AG04449 (cell line): ENCODE measurements at places on chromosomes 7 and 10.

GRCh38 chr10:43842496-43842895 is 193.8 kb upstream of the ZNF32 start:
- DNase-seq = no peak

- no peak for DNase-seq
These were observed 1.2 kb downstream of the PDZD7 start for GRCh38 chr10:101029520-101030295.

- DNase-seq = no peak
These were observed 6.7 kb upstream of the MAFK start for GRCh38 chr7:1523844-1524243.

DNA sequence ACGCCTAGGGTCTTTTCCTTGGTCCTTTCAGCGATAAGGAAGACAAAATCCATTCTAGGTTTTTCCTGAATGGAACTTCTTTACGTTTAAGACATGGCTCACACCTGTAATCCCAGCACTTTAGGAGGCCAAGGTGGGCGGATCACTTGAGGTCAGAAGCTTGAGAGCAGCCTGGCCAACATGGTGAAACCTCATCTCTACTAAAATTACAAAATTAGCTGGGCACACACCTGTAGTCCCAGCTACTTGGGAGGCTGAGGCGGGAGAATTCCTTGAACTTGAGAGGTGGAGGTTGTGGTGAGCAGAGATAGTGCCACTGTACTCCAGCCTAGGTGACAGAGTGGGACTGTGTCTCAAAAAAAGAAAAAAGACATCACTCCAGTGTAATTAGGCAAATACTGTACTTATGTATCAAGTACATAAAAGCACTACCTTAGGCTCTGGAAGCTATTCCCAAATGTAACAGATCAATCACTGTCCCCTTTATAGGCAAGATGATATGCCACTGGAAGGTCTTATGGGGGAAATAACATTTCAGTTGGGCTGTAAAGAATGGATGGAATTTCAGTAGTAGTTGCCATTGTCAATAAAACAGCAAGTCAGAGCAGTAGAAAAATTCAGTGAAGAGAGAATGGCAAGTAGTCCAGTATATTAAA is 5.7 kb downstream of the STK17A start:
- no peak for DNase-seq

DNA sequence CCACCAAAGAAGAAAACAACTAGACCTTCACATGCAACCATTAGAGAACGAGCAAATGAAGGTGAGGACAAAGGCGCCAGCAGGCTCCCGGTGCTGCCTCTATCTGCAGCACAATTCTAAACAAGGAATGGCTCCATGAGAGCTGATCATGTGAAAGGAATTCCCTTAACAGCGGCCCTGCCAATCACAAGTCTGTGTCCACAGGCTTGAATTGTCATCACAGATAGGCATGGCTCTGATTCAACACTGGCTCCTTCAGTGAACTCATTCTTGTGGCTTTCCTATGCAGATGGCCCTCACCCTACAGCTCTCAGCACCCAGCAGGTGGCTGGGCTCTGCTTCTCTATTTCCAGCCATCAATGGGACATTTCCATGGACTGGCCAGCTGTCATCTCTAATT is 36.2 kb downstream of the LAMB1 start:
- peak; percentile 63 for DNase-seq

GRCh38 chr10:33557313-33557712 is 222.8 kb upstream of the NRP1 start:
- DNase-seq = no peak

- no peak for DNase-seq
These were observed 39.5 kb upstream of the GJD4 start for GRCh38 chr10:35565602-35566081.

DNA sequence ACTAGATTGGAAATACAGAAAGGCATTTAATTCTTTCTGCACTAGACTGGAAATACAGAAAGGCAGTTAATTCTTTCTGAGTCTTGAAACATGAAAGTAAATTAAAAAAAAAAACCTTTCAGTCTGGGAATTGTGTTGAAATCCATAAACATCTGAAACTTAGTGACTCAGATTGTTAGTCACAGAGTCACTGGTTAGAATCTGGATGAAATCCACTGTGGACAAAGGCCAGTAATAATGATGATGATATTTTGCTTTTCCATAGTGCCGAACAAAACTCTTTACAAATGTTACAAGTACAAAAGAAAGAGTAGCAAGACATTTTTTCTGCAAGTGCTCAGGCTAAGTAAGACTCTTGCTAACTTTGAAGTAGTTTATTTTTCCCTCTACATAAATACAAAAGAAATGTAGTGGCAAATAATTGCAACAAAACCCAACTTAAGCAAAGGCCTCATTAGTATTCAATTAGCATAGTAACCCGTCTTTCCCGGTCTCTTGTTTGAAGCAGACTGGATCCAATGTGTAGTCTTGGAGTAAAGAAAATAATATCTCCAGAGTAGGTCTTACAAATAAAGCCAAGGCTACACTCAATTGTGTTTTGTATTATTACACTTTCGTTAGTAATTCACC is 5.8 kb upstream of the PRTFDC1 start:
- DNase-seq = peak; percentile 72

DNA sequence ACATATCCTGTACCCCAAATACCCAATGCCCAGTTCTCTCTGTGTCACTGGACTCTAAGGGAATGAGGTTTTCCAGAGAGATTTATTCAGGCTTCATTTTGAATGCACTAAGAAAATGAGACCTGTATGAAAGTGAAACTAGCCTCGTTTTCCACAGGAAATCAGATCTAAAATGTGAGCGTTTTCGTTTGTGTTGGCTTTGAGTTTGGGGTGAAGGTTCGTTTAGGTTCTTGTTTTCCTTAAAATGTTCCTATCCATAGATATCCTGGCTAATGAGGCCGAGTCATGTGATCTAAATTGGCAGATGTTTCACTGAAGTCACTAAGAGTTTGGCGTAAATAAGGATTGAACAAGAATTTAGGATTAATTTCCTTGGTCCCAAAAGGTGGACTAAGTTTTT is 90.9 kb upstream of the BMPER start:
- DNase-seq = no peak

- DNase-seq = no peak
These were observed 186.2 kb upstream of the LYZL1 start for GRCh38 chr10:29102636-29103035.

GRCh38 chr10:12502526-12503274 is 153.4 kb downstream of the CAMK1D start:
- no peak for DNase-seq

DNA sequence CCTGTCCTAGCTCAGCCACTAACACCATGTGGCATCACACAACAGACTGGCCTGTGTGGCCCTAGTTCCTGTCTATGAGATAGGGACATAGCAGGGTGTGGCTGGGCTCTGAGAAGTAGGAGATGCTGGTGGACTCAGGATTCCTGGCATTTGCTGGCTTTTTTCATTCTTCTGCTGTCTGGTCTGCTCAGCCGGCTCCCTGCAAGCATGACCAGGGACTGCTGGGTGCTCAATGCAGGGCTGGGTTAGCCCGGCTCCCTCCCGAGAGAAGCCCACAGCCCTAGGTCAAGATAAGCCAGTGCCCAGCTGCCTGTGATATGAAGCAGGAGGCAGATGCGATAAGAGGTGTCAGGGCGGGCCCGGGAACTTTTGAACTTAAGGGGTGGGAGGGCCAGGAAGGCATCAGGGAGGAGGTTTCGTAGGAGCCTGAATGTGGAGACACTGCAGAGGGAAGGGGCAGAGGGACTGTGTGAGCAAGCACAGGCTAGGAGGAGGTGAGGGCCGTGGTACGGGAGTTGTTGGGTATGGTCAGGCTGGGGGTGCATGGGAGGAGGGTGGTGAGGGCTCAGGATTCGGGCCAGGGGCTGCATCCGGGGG is 3.5 kb downstream of the AQP1 start:
- no peak for DNase-seq

GRCh38 chr7:155226261-155227003 is 71.2 kb upstream of the INSIG1 start:
- DNase-seq = no peak

DNA sequence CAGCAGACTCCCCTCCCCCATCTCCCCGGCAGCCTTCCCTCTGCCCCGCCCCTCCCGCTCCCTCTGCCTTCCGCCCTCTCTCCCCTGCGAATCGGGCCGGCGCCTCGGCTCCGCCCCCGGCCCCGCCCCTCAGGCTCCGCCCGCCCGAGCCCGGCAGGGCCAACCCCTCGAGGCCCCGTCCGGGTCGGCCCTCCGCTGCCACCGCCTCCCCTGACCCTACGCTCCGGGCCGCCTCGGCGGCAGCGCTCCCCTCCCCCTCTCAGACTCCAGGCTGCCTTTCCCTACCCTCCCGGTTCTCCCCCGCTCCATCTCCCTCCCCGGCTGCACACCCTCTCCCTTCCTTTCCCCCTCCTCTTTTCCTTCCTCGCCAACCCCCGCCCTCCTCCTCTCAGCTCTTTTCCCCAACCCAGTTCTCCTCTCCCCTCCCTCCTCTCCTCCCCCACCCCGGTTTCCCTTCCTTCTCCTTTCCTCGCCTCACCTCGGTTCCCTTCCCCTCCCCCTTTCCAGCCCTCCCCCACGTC is 1.6 kb downstream of the ZNF467 start:
- no peak for DNase-seq

DNA sequence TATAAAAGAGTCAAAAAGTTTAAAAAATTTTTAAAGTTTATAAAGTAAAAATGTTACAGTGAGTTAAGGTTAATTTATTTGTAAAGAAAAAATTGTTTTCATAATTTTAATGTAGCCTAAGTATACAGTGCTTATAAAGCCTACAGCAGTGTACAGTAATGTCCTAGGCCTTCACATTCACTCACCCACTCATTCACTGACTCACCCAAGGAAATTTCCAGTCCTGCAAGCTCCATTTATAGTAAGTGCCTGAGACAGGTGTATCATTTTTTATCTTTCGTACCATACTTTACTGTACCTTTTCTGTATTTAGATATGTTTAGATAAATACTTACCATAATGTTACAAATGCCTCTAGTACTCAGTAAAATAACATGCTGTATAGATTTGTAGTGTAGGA is 269.7 kb upstream of the PHF14 start:
- no peak for DNase-seq

- no peak for DNase-seq
These were observed 11.9 kb upstream of the ODAD2 start for GRCh38 chr10:28010821-28011220.

DNA sequence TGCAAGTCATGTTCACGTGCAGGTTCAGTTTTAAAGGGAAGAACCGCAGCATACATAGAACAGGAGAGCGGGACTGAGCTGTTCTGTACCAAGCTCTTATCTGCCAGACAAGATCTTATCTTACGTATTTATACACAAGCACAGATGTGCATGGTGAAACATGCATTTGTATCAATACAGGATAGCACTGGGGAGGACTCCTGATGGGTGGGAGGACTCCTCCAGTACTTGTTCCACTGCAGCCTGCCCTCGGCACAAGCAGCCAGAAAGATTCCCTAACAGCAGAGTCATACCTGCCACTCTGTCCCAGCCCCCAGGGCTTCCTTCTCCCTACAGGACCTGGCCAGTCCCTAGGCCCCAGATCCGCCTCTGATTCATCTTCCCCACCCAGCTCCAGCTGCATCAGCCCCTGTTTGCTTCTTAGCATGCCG is 13.2 kb upstream of the PRKCQ start:
- no peak for DNase-seq

DNA sequence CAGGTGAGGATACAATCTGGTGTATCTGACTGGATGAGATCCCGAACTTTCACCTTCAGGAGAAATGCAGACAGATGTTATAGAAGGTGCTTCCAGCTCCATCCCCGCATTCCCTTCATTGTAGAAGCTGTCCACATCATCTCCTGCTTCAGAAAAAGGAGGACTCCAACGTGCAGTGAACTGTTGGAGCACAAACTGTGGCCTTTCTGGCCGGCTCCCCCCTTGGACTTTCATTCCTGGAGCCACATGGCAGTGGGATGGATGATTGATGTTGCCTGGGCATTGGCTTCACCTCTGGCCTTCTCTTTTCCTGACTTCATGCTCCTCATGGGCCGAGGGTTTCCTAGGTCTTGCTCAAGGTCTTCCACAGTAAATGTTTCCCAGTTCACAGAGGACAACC is 29.6 kb upstream of the ZNF273 start:
- DNase-seq = no peak

DNA sequence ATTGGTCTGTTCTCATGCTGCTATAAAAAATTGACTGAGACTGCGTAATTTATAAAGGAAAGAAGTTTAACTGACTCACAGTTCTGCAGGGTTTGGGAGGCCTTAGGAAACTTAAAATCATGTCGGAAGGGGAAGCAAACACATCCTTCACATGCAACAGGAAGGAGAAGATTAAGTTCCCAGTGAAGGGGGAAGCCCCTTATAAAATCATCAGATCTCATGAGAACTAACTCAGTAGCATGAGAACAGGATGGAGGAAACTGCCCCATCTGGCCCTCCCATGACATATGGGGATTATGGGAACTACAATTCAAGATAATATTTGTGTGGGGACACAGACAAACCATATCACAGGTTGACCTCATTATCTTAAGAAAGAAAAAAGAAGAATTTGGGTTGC is 134.5 kb downstream of the PPP1R3A start:
- DNase-seq = no peak

DNA sequence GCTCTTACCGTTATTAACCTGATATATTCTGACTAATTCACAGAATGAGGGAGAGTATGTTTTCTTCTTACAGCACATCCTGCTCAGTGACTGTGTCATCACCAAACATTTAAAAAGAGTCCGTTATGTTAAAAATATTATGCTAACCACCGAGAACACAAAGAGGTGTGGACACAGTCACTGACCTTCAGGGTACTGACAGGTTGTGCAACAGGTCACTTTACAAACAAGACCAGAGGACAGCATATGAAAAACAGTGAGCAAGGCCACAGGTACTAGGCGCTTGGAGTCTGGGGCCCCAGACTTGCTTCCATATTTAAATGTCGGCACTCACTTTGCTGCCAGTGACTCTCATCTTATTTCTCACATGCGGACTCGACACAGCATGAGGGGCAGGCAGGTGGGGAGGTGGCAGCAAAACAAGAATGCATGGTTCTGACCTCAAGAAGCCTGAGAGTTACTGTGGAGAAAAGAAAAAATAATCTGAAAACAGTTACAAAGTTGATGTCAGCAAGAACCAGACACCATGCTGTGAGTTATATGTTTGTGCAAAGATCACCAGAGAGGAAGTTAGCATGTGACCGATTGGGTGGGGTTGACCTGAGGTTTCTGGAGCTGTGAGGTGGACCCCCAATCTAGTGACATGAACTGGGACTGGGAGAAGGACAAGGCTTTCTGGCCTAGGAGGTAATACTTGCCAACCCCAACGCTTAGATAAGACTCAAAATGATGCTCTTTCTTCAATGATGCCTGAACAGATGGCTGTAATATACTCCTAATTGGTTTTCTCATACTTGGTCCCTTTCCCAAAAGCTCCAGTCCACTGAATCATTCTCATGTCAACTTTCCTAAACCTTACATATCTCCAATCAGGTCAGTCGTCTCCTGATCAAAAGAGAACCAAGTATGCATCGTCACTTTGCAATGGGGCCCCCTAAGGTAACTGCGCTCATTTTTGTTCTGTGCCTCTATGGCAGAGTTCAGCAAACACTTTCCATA is 102.4 kb downstream of the HIPK2 start:
- no peak for DNase-seq
